ENCODE measurements at places on chromosomes 3 and 15.

GRCh38 chr3:192848371-192849233 lies 69.1 kb downstream of the MB21D2 start:
- DNase-seq, result no peak

DNA sequence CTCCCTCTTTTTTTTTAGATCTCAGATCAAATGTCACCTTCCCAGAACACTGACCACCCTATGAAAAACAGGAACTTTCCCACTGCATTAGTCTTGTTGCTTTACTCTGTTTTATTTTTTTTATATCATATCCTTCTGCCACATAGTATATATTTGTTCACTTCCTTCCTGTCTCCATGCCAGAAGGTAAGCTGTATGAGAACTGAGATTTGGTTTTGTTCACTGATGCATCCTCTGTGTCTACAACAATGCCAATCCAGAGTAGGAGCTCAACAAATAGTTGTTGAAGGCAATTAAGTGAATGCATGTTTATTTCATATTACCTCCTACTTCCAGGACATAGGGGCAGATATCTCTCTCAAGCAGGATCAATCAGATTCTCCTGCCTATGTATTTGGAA lies 114.4 kb downstream of the TPRG1 start:
- no peak for DNase-seq

DNA sequence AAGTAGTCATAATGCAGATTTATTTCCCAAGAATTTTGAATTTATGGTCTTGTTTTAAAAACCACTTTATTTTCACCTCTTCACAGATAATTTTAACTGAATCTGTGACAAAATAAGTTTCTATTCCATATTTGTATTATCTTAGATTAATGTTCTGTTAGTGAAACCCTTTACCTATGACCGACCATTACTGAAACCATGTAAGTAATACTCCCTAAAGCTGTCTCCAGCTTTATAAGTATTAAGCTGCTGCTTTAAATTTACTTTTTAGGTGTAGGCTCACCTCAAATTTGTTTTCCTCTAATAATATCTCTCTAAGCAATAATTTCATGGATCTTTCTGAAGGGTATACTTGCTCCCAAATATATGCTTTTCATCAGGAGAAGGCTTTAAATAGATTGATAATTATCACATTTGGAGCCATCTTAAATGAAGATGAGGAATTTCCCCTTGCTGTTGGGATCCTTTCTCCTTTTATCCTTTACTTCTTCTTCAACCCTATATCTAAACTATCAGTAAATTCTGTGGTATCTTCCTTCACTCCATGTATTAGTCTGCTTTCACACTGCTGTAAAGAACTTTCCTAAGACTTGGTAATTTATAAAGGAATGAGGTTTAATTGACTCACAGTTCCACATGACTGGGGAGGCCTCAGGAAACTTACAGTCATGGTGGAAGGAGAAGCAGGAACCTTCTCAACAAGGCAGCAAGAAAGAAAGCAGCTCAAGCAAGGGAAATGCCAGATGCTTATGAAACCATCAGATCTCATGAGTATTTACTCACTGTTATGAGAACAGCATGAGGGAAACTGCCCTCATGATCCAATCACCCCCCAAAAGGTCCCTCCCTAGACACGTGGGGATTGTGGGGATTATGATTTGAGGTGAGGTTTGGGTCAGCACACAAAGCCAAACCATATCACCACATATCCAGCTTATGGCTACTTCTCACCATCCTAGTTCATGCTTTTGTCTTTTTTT lies 92.3 kb upstream of the P2RY1 start:
- DNase-seq, result no peak

DNA sequence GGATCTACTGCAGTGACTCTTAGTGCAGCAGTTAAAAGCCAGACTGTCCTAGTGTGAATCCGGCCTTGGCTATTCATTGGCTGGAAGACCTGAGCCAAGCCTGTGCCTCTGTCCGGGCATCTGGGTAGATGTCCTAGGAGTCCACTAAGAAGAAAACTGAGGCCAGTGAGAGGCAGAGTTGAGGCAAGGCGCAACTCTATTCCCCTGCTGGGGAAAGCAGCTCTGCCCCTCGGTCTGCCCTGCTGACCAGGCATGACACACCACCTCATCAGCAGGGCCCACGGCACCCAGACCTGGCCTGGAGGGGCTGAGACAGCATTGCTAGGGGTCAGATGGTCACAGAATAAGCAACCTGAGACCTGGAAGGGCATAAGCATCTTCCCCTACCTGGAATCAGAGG lies 46.7 kb upstream of the ABHD2 start:
- DNase-seq, result no peak

DNA sequence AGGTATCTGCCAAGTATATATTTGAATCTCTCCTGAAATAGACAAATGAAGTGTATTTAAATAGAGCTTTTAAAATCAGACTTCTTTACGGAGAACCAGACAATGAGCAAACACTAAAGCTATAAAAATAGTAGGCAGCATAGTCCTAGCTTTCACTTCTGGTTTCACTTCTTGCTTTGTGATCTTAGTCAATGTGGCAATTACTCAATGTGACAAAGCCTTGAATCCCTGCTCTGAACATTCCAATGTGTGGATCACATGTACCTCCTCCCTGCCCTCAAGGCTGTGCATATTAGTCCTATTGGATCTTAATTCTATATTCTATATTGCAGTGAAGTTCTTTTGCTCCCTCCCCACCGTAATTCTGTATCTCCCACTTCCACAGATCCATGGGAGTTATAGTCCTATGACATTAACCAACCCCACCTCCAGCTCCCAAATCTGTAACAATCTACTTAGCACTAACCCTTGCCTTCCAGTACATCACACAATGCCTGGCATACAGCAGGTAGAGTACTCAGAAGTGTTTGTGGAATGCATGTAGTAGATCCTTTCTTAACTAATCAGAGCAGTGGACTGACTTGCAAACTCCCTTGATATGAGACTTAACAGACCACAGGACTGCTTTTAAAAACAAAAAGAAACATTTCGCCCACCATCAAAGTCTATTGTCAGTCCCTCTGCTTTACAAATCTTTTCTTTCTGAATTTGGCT lies 24.3 kb upstream of the CP start:
- no peak for DNase-seq

DNA sequence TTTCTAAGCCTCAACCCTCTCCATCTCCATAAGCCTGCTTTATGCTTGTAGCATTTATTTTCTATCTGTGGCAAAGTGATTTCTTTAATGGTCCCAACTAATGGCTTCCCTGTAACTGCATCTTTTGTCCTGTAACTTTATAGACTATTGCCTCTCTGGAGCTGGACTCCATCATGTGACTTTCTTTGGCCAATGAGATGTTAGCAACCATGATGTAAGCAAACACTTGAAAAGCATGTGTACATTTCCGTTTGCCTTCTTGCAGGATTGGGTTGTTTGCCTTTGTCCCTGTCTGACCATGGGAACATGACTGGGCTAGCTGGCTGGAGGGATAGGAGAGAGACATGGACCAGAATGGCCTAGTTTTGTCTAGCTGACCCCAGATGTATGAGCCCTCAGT lies 106.0 kb upstream of the LRIG1 start:
- DNase-seq, result no peak

DNA sequence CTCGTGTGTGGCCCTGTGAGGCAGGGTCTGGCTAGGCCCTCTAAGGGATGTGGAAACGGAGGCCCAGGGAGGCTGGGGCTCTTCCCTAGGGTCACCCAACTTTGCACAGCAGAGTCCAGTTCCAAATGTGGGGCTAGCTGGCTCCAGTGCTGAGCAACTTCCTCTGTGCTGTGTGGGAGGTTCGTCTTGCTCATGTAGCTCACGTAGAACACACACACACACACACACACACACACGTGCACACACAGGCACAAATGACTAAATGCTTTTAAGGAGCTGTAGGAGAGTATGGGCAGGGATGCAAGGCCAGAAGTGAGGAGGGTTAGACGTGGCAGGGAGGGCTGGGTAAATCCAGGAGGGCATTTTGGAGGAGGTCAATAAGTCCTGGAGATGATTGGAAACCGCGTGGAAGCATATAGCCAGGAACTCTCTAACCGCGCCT lies 213.8 kb downstream of the RPLP1 start:
- DNase-seq, result no peak

- DNase-seq, result no peak
Measured at GRCh38 chr3:18077128-18077840, 334.9 kb upstream of the TBC1D5 start.

- DNase-seq, result no peak
Measured at GRCh38 chr3:51622868-51623267, 48.2 kb upstream of the TEX264 start.

- no peak for DNase-seq
Measured at GRCh38 chr3:97421565-97421964, 343.0 kb upstream of the ARL6 start.

DNA sequence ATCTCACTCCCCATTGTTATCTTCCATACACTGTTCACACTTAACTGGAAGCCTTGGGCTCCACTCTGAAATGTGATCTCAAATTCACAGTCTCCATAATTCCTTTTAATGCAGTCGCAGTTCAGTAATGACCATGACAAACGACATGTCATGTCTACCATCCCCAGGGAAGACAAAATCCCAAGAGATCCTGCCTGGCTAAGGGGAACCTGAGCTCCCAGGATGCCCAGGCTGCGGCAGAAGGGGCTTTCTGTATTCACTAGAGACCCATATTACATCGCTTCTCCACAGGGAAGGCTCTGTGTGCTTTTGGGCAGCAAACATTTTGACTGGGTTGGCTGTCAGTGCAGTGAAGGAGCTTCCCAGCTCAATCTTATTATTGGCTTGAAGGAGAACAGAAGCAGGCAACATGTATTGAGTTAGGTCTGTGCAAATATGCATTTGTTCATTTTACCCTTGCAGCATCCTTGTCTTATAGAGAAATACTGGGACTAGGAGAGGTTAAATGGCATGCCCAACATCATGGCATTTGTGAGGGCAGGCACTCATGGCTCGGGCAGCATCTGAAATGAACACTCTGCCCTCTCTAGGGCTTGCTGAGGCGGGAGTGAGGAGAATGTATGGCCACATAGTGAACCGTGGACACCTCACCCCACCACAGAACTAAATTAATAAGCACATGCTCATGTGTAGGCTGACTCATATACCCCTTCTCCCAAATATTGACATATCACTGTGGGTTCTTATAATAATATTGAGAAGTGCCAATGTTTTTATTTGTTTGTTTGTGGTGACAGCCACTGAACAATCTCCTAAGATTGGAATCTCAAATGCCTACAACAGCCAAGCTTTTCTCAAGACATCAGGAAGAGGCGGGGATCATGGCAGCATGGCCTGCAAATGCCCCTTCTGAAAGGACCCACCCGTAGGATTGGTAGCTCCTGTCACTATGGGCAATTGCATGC lies 141.6 kb upstream of the FOXB1 start:
- no peak for DNase-seq

DNA sequence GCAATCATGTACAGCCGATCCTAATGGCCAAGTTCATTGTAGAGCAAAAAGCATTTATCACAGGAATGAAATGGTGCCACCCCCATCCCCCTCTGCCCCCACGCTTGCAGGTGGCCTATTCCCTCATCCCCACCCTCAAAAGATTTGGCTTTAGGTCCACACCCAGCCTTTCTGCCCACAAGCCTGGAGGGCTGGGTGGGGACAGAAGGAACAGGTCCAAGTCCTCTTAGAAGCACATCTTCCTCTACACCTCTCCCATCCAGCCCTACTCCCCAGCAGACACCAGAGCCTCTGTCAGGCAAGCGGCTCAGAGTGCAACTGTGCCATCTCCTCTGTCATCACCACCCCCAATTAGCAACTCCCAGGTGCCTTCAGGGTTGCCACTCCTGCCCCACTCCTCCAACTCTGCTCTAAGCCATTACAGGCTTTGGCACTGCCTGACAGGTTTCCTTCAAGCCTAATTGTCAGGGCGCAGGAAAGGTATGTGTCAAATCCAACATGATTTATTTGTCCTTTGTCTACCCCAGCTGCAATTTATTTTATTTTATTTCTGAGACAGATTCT lies 49.4 kb downstream of the DAPK2 start:
- DNase-seq, result no peak

DNA sequence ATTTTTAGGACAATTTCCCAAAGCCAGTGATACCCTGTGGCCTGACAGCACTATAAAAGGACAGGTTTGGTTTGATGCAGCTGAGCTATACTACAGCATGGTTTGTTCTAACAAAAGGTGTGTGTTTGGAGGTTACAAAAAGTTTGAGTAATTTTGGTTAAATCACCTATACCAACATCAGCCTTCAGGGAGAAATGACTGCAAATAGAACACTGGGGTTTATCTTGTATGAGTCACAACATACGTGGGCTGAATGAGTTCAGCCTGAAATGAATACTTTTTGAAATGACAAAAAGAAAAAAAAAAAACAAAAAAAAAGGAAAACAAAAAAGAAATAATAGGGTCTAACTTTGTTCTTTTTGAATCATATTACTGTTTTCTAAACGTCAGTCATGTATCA lies 345.7 kb downstream of the CNTN3 start:
- DNase-seq, result no peak

DNA sequence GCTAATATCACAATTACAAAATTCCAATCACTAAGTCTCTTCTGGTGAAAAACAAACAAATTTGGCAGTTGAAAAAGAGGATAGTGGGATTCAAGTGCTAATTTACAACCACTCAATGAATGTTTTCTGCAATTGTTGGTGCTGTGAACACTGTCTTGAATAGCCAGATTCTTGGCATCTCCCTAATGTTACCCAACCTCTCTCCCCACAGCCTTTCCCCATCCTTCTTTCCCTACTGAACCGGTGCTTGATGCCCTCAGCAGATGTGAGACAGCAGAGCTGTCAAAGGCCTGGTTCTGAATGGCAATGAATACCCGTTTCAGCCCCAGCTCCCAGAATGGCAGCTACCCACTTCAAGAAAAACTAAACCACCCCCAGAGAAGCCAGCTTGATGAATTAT lies 22.5 kb upstream of the BHLHE40 start:
- DNase-seq, result no peak

- no peak for DNase-seq
Measured at GRCh38 chr15:90588427-90588826, 58.7 kb downstream of the CRTC3 start.

DNA sequence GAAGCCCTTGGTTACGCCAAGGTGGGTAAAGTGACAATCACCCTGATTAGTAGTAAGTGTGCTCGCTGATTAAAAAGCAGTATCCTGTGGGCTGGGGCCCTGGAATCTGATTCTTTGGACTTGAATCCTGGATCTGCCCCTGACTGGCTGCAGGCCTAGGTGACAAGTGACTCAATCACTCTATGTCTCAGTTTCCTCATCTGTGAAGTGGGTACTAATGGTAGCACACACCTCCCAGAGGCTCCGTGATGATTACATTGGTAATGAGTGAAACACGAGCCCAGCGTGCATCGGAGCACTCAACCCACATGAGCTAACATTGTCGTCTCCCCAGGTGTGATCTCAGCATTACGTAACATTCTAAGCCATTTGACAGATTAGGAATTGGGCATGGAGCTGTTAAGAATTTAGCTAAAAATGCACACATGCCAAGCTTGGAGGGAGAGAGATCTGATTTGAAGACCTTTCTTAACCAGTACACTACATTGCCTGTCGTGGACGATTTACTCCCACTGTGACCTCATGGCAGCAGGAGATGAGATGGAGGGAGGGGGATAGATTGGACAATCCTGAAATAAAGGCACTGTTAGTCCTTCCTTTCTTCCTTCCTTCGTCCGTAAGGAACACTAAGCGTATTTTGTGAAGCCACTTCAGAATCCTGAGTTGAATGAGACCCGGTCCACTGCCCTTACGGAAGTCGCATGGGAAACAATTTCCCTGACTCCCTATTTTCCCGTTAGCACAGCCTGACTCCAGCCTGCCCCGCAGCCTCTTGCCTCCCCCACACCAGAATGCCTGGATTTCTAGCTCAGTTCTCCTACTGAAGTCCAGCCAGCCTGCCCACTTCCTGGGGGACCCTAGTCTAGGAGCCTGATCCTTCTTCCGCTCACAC lies 32.1 kb downstream of the MGLL start:
- no peak for DNase-seq

- DNase-seq, result no peak
Measured at GRCh38 chr3:46714728-46715506, 2.8 kb downstream of the PRSS50 start.
